ENCODE measurements at places on chromosomes 4 and X.

DNA sequence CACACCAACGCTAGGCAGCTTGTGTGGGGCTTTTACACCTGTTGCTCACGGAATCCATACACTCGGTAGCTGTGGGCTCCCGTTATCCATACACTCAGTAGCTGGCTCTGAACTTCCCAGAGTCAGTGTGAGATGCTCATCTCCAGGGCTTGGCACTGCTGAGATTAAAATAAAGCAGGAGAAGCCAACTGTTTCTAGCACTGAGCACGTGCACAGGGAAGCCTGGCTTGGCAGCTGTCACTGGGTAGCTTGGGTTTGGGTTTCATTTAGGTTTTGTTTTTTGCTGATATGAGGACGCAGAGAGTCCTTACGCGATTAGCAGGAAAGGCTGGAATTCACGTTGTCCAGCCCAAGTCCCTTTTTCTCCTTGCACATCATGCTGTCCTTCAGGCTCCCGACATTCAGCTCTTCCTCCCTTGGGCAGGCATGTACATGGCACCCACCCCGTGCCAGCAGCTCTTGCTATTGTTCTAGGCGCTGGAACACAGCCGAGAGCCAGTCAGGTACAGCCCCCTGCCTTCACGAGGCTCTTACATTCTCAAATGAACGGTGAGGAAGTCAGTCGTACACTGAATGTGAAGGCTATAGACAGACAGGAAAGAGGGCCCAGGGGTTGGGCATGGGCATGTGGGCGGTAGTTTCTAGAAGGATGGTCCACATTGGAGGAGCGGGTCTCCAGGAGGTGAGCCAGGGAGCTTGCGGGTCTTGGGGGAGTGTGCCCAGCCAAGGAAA, 25.9 kb downstream of the NSG1 start:
- no peak for DNase-seq

- DNase-seq, result no peak
Observed at GRCh38 chr4:109134921-109135320, 167.5 kb downstream of the COL25A1 start.

DNA sequence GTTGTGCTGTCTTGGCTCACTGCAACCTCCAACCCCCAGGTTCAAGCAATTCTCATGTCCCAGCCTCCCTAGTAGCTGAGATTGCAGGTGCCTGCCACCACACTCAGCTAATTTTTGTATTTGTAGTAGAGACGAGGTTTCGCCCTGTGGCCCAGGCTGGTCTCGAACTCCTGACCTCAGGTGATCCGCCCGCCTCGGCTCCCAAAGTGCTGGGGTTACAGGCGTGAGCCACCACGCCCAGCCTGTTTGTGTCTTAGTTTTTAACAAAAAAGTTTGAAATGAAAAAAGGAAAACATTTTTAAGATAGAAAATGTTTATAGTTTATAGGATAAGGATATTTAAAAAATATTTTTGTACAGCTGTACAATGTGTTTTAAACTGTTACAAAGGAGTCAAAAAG, 62.4 kb downstream of the CAPN6 start:
- no peak for DNase-seq

DNA sequence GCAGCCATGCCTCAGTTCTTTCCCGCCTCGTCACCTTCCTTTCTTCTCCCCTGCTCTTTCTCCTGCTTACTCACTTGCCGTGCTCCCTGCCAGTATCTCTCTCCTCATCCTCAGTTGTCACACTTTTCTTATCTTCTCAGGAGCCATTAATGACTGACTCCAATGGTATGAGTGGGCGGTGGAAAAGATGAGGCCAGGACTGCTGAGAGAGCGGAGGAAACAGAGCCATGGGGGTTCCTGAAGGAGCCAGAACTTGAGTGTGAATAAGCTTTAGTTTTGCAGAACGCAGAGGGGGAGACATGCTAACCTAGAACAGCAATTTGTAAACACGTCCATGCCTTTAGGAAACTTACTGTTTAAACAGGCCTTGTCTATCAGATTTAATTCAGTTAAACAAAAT, 126.5 kb downstream of the CHIC2 start:
- DNase-seq, result no peak

GRCh38 chr4:74962584-74962983, 29.7 kb downstream of the PARM1 start:
- DNase-seq, result no peak

DNA sequence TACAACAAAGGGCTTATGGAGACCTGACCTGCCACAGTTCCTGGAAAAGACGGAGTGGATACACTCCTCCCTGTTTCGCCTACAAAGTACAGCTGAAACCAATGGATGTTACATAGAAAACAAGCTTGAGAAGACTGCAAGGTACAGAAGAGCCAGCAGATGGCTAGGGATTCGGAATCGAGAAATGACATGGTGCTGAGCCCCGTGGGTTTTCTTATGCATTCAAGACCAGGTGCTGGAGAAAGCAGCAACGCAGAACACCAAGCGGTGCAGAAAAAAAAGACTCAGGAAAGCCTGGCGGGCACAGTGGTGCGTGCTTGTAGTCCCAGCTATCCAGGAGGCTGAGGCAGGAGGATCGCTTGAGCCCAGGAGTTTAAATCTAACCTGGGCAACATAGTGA, 13.8 kb downstream of the TIMM17B start:
- DNase-seq, result no peak

DNA sequence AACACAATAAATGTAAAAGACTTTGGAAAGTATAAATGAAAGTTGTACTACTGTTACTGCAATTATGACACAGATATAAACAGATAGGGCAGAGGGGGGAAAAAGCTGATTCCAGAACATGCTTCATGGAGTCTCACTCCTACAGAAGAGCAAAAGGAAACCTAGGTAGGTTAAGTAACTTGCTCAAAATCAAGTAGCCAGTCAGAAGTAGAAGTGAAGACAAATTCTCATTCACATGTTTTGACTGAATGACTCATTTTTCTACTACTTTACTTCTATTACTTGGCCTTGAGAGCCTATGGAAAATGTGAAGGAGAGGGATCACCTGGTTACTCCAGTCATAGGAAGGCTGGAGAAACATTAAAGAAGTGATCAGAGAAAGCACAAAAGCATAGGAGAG, 23.6 kb upstream of the RASGEF1B start:
- DNase-seq, result no peak

DNA sequence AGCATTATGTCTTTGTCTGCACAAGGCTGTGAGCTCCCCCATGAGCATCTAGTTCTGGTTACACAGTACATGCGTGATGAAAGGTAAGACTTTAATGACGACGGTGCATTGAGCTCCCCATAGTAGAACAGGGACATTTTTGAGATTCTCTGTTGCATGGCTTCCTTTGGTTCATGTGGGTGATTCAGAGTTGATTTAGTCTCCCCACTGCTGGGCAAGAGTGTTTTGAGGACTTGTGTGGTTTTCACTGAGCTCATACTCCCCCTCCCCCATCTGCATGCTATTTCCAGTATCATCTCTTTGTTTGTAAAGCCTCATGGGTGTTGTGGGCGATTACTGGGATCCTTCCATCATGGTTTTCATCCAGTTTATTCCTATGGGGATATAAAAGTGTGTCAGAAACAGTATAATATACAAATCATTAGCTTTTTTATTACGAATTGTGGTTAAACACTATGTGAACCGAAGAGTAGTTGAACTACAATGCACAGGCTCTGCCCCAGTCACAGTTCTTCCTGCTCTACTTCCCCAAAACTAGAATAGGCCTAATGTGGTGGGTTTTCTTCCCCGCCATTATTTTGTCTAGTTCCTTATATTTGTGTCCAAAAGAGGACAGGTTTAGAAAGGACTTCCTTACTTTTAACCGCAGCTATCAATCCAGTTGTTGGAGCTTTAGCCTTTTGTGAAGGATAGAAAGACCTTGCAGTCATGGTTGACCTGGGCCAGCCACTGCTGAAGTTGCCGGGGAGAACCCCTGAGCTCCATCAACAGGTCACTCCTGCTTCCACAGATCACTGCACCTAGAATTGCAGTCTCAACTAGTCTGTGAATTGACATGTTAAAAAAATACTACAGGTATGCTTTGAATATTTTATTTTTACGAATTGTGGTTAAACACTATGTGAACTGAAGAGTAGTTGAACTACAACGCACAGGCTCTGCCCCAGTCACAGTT, 30.4 kb downstream of the KIT start:
- no peak for DNase-seq

DNA sequence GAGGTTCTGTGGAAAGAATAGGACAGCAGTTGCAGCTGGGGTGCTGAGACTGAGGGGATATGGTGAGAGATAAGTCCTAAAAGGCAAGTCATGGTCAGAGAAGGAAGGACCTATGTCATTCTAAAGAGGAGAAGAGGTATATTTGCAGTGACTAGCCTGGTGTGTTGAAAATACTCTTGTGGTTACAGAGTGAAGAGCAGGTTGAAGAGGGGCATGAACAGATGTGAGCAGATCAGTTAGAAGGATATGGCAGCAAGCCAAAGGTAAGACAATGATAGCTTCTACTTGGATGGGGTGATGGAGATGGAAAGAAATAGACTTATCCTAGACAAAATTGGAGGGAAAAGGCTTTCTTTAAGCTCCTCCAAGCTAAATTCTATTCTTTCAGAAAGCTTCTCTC, 469.8 kb upstream of the CPEB2 start:
- DNase-seq, result no peak

GRCh38 chrX:43423876-43424275, 232.2 kb upstream of the MAOA start:
- DNase-seq, result no peak

DNA sequence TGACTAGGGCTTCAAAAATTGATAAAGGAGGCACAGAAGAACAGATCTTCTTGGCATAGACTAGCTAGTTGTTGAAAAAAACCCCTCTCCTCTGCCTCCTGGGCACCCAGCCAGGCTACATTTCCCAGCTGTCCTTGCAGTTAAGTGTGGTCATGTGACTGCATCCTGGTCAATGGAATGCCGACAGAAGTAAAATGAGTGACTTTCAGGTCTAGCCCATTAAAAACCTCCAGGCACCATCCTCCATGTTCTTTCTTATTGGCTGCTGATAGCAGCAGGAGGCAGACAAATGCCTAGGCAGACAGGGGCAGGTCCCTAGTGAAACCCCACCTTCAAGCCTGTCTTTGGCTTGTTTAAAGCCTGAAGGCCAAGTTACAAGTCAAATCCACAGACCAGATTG, 35.3 kb downstream of the ATXN3L start:
- no peak for DNase-seq

- DNase-seq, result no peak
Observed at GRCh38 chrX:134963041-134963440, 27.8 kb upstream of the SMIM10 start.
